ENCODE measurements at places on chromosomes 16 and 17. TPM values are rescaled to one million over a fixed set of nuclear protein-coding genes. Genes with fewer than 3 reads are reported as not detected.
A peak's percentile ranks its signal among the peaks of the same experiment; 100 is the strongest.

Gene PTX4
- not detected for total RNA-seq

Gene SLC9A5
- total RNA-seq, result 13.5 TPM

Gene C1QL1
- not detected for total RNA-seq

Gene C16orf89
- total RNA-seq, result 4.6 TPM

Gene SPATA33
- 0.21 TPM for total RNA-seq

Gene RPAIN
- total RNA-seq, result 6.4 TPM

Gene CNTNAP1
- total RNA-seq, result 10.5 TPM

Gene NUTF2
- 156 TPM for total RNA-seq

Gene CEP112
- total RNA-seq, result 11.4 TPM

Gene CES1
- 6.1 TPM for total RNA-seq

DNA sequence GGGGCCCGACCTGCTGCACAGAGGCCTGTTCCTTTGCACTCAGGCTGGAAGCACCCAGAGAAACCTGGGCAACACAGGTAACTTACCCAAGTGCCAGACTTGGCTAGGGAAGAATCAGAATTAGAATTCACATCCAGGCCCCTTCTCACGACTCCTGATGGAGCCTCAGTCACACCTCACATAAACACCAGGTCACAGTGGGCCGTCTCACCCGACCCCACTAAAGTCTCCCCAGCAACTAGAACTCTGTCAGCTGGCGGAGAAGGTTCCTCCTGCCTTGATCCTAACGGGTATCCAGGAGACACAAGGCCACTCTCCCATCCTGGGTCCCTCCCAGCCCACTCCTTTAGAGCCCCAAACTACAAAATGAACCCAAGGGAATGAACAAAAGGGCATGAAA, 6.4 kb downstream of the TK2 start:
- peaks cover 26% of the 10 kb centered on the region for H3K36me3 ChIP-seq
- DNase-seq, result no peak
- no peak overlapping the region for H3K4me3 ChIP-seq
- H3K4me1 ChIP-seq, result peaks cover 5% of the 10 kb centered on the region
- peak overlapping the region; percentile 12 for H3K27ac ChIP-seq

- H3K27me3 ChIP-seq, result no peaks in the 10 kb centered on the region
- no peaks in the 10 kb centered on the region for H3K4me1 ChIP-seq
- H3K36me3 ChIP-seq, result no peaks in the 10 kb centered on the region
- no peak for DNase-seq
- no peak overlapping the region for H3K27ac ChIP-seq
These were observed 52.9 kb downstream of the CA10 start for GRCh38 chr17:52105591-52105990.

DNA sequence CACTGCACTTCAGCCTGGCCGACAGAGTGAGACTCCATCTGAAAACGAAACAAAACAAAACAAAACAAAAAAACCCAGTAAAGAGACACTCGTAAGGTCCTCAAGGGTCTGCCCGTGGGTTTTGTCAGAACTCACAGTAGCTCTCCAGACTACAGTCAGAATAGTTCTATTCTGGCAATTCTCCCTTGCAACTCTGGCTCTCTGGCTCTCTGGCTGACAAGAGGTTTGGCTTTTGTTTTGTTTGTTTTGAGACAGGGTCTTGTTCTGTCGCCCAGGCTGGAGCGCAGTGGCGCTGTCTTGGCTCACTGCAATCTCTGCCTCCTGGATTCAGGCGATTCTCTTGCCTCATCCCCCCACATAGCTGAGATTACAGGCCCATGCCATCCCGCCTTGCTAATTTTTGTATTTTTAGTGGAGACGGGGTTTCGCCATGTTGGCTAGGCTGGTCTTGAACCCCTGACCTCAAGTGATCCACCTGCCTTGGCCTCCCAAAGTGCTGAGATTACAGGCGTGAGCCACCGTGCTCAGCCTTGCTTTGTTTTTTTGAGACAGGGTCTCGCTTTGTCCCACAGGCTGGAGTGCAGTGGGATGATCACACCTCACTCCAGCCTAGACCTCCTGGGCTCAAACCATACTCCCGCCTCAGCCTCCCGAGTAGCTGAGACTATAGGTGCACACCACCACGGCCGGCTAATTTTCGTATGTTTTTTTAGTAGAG, 20.5 kb upstream of the CHP2 start:
- H3K27ac ChIP-seq, result no peak overlapping the region
- no peaks in the 10 kb centered on the region for H3K27me3 ChIP-seq
- H3K4me3 ChIP-seq, result no peak overlapping the region
- no peaks in the 10 kb centered on the region for H3K36me3 ChIP-seq
- no peak for DNase-seq
- no peaks in the 10 kb centered on the region for H3K4me1 ChIP-seq

GRCh38 chr17:6473128-6473767, 29.0 kb downstream of the PIMREG start:
- H3K4me1 ChIP-seq, result no peaks in the 10 kb centered on the region
- H3K4me3 ChIP-seq, result no peak overlapping the region
- DNase-seq, result no peak
- H3K27ac ChIP-seq, result no peak overlapping the region
- no peaks in the 10 kb centered on the region for H3K27me3 ChIP-seq

- no peaks in the 10 kb centered on the region for H3K27me3 ChIP-seq
- H3K4me1 ChIP-seq, result peaks cover 12% of the 10 kb centered on the region
- no peak overlapping the region for H3K27ac ChIP-seq
- no peak overlapping the region for H3K4me3 ChIP-seq
- no peak for DNase-seq
- no peaks in the 10 kb centered on the region for H3K36me3 ChIP-seq
These were observed 17.0 kb downstream of the N4BP1 start for GRCh38 chr16:48592839-48593429.

DNA sequence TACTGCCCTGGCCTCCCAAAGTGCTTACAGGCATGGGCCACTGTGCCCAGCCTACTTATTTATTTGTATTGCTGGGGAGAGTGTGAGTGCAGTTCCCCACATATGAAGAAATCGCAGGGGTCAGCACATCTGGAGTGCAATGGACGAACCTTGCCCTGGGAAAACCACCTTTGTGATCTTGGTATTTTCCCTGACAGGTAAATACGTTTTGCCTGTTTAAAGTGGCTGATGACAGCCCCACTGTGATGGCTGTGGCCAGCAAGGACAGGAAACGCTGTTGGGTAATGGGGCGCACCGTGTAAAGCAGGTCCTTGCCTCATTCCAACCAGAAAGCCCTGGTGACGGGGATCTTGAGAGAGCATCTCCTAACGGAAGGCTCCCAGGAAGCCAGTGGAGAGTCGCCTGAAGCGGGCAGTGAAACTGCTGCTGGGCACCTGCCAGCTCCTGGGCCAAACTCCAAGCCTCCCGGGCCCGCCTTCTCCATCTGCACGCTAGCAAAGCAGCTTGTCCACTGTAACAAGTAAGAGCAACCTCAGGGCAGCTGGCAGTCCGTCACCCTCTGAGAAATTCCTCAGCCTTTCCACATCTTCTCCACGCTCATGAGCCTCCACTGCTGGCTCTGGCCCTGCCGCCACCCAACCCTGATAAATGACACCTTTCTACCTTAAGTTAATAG, 17.5 kb downstream of the EMC8 start:
- DNase-seq, result no peak
- H3K36me3 ChIP-seq, result peaks cover 30% of the 10 kb centered on the region
- H3K4me3 ChIP-seq, result no peak overlapping the region
- peaks cover 3% of the 10 kb centered on the region for H3K4me1 ChIP-seq
- peak overlapping the region; percentile 33 for H3K27ac ChIP-seq

- H3K27ac ChIP-seq, result no peak overlapping the region
- no peaks in the 10 kb centered on the region for H3K36me3 ChIP-seq
- DNase-seq, result no peak
- H3K27me3 ChIP-seq, result no peaks in the 10 kb centered on the region
- H3K4me3 ChIP-seq, result peak overlapping the region; percentile 77
These were observed 1.2 kb downstream of the LLGL2 start for GRCh38 chr17:75526555-75527270.

DNA sequence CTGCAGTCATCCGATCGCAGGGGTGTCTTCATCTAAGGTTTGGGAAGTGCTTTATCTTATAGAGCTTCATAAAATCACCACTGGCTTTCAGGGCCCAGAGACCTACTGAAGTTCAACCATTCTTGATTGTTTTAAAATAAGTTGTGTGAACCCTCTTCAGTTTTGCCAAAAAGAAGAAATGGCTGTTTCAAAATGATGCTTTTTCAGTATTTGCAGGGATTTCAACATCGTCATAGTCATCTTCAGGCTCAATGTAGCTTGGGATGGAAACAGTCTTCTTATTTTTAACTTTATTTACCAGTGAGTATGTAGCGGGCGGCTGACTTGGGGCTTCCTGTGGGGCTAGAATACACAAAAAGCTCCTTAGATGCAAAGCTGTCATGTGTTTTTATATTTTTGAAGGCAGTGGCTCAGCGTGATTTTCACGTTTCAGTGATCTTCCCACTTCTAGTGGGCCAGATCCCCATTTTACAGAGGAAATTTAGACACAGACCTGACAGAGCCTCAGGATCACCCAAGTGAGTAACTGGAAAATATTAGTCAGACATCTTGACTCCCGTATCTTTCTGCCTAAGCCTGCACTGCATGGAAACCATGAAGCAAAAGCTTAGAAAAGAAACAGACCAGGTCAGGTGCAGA, 19.1 kb upstream of the ZNF594 start:
- no peak overlapping the region for H3K4me3 ChIP-seq
- H3K27ac ChIP-seq, result no peak overlapping the region
- peaks cover 4% of the 10 kb centered on the region for H3K36me3 ChIP-seq

GRCh38 chr16:48318630-48319029, 66.6 kb downstream of the SIAH1 start:
- no peak for DNase-seq
- H3K27me3 ChIP-seq, result no peaks in the 10 kb centered on the region
- peaks cover 8% of the 10 kb centered on the region for H3K4me1 ChIP-seq
- H3K4me3 ChIP-seq, result no peak overlapping the region

- H3K36me3 ChIP-seq, result peaks cover 67% of the 10 kb centered on the region
- peak overlapping the region; percentile 90 for H3K27ac ChIP-seq
- H3K4me1 ChIP-seq, result peaks cover 37% of the 10 kb centered on the region
- peak; percentile 89 for DNase-seq
These were observed 33.9 kb downstream of the MYH11 start for GRCh38 chr16:15822957-15823356.
